NCI-H2081 treated with DMSO at 0.1 percent for 48 hours (cell line): ENCODE measurements at places on chromosomes 4 and X.

GRCh38 chrX:80537096-80537495 lies 116.8 kb downstream of the TENT5D start:
- DNase-seq = no peak

DNA sequence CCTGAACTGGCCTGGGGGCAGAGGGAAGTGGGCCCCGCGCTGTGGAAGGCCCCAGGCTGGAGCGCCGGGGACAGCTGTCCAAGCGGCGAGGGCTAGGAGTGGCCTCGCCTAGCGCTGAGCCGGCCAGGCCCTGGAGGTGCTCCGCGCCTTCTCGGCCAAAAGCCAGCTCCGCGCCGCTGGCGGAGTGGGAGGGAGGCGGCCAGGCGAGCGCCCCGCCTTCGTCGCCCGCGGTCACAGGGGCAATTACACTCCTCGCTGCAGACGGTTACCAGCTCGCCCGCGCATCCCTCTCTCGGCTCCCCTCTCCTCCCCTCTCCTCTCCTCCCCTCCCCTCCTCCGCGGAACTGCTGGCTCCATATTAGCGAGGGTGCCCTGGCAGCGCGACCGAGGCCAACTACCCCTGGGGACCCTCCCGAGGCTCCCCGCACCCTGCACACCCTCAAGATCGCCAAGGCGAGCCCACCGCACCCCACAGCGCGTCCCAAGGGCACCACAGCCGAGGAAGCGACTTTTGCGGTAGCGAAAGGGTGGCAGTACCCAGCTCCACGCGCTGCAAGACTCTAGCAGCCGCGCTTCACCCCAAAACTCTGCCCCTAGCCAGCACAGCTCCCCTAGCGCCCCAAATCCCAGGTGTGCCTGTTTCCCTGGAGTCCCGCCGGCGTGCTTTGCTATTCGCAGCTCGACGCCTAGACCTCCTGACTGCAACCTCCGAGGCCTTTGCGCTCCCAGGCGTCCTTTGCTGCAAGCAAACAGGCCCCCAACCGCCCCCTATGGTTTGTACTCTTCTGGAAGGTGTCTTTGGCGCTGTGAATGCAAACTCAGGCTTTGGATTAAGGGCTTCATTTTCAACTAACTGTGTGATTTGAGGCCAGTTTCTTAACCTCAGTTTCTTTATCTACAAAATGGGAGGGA lies 91.4 kb downstream of the BCOR start:
- no peak for DNase-seq

GRCh38 chr4:182242787-182243186 lies 415 bp upstream of the TENM3 start:
- DNase-seq = no peak

DNA sequence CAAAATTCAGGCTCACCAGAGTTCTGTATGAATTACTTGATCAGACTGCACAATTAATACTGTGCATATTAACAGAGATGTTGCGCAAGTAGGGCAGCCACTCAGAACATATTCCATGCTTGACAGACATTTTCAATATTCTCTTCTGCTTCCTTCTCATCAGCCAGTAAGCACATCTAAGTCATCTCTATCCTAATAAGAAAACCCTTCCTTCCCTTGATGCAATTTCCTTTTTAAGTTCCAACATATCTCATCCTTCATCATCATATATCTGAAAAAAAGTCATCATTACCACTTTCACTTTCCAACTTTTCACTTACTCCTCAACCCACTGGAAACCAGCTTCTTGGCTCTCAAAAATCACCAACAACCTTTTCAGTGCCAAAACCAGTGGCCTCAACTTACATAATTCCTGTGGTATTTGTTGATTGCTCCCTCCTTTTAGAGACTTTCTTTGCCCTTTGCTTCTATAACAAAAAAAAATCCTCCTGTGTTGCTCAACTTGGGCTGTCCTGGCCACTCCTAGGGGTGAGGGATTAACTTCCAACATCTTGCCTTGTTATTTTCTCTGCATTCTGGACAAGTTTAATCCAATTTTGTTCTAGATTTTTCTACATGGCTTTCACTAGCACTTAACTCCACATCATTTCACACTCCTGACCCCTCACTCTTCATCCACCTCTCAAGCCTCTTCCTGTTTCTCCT lies 14.1 kb downstream of the MBNL3 start:
- DNase-seq = no peak

DNA sequence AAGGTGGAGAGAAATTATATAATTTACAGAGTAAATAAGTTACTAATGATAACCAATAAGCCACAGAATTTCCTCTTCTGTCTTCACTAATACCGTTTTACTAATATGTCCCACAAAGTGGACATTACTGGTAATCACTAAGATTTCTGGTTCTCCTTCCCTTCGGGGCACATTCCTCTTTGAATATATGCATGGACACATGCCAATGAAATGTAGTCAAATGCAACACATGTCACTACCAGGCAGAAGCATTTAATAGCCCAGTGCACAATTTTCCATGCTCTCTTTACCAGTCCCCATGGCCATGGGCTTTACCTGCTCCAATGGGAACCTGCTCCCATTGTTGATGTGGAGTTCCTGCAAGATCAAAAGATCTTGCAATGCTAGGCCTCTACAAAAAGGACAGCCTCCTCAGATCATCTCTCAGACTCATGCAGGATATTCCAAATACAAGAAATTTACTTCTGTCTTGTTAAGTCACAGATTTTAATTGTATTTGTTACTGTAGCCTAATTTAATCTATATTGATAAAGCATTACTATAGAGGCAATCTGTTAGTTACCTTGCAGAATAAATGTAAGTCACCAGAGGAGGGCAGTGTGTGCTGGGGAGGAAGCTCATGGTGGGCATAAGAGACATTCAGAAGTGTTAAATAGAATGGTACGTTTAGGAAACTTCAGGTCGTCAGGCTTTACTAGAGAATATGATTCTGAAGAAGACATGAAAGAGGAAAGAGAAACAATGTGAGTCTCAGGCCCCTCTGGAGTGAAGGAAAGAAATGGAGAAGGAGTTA lies 37.1 kb upstream of the INPP4B start:
- no peak for DNase-seq

DNA sequence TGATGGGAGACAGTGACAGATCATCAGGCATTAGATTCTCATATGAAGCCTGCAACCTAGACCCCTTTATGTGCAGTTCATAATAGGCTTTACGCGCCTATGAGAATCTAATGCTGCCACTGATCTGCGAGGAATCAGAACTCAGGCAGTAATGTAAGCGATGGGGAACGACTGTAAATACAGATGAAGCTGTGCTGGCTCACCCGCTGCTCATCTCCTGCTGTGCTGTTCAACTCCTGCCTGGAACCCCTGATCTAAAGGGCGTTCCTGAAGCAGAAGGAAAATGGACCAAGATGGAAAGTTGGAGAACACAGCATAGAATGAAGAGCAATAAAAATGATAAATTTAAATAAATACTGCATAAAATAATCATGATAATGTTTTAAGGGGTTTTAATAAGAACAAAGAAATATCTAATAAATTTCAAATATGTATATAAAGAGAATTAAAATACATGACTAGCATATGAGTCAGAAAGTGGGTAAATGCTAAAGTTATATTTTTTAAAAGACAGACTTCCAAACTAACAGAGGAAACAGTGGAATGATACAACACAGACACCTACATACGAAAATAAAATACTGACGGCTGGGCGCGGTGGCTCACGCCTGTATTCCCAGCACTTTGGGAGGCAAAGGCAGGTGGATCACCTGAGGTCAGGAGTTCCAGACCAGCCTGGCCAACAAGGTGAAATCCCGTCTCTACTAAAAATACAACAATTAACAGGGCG lies 59.2 kb downstream of the RBM47 start:
- no peak for DNase-seq

- no peak for DNase-seq
Observed at GRCh38 chr4:139301821-139302611, at the start of gene NDUFC1. Gene NDUFC1 (minus strand): TSS chr4:139302477. CDS start chr4:139295798, 6,679 bp downstream.

DNA sequence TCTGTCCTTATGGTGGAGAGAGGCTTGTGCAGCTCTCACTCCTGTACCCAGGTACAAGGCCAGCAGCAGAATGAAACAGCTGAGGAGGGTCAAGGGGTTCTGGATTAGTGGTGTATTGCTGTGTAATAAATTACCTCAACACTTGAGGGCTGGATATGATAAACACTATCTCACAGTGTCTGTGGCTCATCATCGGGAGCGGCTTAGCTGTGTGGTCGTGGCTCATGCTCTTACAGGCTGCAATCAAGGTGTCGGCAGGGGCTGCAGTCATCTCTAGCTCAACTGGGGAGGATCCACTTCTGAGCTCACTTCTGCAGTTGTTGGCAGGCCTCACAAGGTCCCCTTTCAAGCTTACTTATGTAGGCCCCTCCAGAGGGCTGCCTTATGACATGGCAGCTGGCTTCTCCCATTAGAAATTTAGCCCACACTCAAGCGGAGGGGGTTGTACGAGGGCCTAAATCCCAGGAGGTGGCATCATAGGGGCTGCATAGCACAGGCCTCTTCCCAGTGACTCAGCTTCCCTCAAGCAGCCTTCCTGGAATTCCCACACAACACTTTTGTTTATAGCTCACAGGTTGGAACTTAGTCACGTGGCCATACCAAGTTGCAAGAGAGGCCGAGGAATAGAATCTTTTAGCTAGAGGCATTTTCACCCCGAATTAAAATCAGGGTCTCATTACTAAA lies 148.2 kb upstream of the RPS6KA3 start:
- DNase-seq = no peak

- DNase-seq = no peak
Observed at GRCh38 chr4:14254252-14254651, 626.7 kb upstream of the BOD1L1 start.

DNA sequence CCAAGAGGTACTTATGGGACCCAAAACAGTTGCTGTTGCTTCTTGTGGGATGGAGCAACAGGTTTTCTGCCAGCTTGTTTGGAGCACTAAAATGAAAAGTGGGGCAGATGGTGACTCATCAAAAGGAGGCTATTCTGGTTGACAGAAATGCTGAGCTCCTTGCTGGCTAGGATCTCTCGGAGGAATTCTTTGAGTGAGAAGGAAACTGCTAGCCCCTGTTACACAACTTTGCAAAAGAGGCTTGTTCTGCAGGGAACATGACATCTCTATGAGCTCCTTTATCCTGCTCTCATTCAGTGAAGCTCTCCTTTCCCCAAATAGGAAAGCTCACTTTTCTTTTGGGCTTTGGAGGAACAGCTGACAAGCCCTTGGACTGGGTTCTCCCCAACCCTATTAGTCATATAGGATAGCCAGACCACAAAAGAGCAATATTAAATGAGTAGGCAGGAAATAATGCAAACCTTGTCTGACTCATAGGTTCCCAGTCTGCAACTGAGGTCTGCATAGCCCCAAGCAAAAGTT lies 108.3 kb downstream of the CDS1 start:
- DNase-seq = no peak
